Fibroblast of the aortic adventitia (primary cell): ENCODE measurements at places on chromosomes 6 and 20. TPM values are rescaled to one million over a fixed set of nuclear protein-coding genes. Genes with fewer than 3 reads are reported as not detected.

The EDN1 gene
- total RNA-seq, result 2.3 and 7.4 TPM in 2 replicates

The HCK gene
- not detected in 2 replicates for total RNA-seq

The NRN1 gene
- 0.65 TPM in 1 of 2 replicates, not detected in the other for total RNA-seq

The TRIM10 gene
- total RNA-seq, result not detected in 2 replicates

The LZTS3 gene
- 3.6 and 11.6 TPM in 2 replicates for total RNA-seq

The RSPH4A gene
- total RNA-seq, result 0.54 and 0.82 TPM in 2 replicates

The PI16 gene
- 1.5 and 6.3 TPM in 2 replicates for total RNA-seq

The HAO1 gene
- not detected in 2 replicates for total RNA-seq

The PRR18 gene
- not detected in 2 replicates for total RNA-seq

The MRAP2 gene
- total RNA-seq, result 0.33 and 5.8 TPM in 2 replicates

DNA sequence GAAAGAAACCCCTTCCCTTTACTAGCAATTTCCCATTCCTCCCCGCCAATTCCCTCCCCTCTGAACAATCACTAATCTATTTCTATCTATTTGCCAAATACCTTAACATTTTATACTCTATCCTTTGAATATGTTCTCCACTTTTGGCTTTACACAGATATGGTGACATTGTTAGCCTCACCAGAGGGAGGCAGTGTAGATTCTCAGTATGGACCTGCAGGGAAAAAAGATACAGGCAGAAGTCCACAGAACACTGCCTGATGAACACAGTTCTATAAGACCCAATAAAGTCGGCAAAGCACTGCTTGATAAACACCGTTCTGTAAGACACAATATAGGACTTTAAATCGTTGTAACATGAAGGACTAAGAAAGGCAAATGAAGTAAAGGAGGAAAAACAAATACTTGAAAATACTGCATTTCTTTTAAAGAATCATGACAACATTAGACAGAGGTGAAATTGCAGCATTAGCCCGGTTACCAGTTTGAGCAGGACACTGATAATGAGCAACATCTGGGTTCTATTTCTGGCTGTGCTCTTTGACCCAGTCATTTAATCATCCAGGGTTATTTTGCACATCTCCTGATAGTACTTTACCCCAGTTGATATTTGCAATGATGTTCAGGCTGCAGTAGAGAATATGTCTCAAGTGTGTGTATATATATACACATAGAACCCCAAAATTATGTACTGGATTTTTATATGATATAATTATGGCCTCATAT is 296.8 kb downstream of the UTRN start:
- DNase-seq, result peak; percentile 43

DNA sequence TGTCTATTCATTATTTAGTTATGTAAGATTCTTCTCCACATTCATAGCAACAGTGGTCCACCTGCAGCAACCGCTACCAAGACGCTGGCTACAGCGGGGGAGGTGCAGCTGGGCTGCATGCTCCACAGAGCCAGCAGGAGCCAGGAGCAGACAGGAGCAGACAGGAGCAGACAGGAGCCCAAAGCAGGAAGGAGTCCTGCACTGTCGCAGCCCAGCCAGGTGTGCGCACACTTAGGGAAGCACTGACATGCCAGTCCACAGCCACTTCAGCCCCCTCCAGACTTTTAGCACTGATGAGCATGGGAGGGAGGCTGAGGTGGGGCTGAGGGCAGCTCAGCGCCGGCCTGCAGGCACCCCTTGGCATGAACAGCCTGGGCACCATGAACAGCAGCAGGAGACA is 19.6 kb downstream of the KIF16B start:
- DNase-seq, result no peak

GRCh38 chr20:36728986-36729385 is 16.9 kb downstream of the NDRG3 start:
- DNase-seq, result peak; percentile 9

DNA sequence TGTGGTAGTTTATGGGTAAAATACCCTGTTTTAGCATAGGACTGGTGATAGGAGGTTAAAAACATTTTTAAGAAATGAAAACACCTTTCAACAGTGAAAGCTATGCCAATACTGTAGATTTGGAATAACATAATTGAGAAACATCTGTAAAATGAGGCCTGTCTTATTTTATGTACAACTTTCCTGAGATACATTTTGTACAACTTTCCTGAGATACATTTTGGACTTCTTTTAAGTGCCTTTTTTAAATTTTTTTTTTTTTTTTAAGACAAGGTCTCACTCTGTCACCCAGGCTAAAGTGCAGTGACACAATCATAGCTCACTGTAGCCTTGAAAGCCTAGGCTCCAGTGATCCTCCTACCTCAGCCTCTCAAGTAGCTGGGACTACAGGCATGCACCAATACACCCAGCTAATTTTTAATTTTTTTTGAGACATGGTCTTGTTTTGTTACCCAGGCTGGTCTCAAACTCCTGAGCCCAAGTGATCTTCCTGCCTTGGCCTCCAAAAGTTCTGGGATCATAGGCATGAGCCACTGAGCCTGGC is 84.6 kb downstream of the MAN1A1 start:
- DNase-seq, result no peak

GRCh38 chr6:132130626-132131298 is 179.6 kb upstream of the CCN2 start:
- peak; percentile 66 for DNase-seq

DNA sequence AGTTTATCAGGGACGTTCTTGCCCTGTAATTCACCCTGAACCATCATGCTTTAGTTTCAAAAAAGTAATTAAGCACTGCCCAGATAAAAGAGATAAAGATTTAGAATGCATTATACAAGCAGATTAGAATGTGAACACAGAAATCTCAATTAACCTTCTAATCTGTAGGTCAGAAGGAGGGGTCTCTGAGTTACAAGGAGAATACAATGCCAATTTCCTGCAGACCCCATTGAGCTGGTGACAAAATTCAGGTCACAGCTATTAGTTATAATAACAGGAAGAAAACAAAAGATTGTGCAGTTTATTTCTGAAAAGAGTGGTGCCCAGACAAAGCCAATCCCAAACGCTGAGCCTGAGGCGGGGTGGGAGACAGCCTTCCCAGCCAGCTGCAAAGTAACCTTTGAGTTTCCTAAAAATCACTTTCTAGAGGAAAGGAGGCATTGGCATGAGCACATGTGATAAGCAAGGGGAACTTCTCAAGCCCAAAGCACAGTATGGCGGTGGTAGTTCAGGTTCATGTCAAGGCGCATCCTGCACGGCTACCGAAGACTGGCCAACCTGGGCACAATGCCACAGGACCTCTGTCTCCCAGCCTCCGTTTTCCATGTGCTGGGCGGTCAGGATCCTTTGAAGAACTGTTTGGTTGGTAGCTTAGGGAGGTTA is 192.5 kb downstream of the TTLL2 start:
- no peak for DNase-seq

DNA sequence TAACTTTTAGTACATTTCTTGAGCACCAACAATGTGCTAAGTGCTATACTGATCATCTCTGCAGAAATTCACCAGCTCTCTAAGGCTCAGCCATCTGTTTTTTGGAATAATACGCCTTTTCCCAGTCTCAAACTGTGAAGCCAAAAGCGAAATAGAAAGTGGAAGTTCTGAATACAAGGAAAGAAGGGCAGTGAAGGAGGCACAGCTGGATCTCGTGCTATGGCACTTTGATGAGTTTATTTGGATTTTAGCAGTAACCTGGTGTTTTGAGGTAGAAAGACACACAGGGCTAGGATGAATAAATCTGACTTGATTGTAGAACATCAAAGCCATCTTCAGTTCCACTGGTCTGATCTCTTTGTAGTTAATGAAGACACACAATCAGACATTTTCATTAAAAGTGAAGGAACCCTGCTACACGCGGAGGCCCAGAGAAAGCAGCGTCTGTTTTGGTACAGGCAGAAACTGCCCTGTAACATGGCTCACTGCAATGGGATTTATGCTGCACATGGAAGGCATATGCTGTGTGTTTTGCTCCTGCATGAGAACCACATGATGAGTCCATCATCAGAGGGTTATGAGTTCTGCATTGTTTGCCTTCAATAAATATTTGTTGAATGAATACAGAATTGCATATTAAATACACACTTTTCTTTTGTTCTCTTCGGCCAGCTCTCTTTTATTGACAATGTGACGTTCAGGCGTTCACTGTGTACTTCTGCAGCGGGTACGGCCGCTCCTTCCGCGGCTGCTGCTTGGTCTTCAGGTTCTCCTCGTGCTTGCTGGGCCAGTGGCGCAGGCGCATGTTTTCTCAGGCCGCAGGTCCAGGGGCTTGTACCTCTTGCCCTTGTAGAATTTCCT is 100.9 kb downstream of the PREP start:
- DNase-seq, result no peak

- no peak for DNase-seq
Observed at GRCh38 chr6:56753811-56754210, 111.1 kb upstream of the DST start.

DNA sequence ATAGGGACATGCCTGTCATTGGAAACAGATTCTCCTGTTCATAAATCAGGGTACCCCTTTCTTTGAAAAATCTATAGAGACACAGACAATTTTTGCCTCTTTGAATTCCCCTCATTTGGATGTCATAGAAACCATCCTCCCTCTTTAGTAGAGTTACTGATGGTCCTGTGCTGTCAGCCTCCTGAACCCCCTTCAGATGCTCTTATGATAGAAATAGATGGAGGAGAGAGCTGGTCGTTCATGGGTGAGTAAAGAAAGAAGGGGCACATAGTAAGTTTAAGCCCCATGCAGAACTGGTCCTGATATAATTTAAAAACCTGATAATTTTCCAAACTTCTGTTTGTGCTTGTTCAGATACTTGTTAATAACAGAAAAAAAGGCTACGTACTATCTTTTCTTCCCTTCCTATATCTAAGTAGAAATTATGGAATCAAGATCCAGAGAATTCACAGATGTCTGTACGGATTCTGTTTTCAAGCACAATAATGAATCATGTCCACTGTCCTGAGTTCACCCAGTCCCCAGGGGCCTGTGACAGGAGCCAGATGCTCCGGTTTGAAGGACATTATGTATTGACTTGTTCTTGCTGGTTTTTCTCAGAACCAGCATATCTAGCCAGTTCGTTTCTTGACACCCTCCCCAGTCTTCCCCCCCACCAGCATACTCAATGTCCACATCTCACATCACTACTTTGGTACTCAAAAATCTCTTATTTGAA is 78.1 kb downstream of the NCOA7 start:
- peak; percentile 36 for DNase-seq

- no peak for DNase-seq
Observed at GRCh38 chr6:120147071-120147871, 797.7 kb upstream of the MAN1A1 start.

GRCh38 chr20:10679269-10679668 is 5.5 kb upstream of the JAG1 start:
- no peak for DNase-seq

DNA sequence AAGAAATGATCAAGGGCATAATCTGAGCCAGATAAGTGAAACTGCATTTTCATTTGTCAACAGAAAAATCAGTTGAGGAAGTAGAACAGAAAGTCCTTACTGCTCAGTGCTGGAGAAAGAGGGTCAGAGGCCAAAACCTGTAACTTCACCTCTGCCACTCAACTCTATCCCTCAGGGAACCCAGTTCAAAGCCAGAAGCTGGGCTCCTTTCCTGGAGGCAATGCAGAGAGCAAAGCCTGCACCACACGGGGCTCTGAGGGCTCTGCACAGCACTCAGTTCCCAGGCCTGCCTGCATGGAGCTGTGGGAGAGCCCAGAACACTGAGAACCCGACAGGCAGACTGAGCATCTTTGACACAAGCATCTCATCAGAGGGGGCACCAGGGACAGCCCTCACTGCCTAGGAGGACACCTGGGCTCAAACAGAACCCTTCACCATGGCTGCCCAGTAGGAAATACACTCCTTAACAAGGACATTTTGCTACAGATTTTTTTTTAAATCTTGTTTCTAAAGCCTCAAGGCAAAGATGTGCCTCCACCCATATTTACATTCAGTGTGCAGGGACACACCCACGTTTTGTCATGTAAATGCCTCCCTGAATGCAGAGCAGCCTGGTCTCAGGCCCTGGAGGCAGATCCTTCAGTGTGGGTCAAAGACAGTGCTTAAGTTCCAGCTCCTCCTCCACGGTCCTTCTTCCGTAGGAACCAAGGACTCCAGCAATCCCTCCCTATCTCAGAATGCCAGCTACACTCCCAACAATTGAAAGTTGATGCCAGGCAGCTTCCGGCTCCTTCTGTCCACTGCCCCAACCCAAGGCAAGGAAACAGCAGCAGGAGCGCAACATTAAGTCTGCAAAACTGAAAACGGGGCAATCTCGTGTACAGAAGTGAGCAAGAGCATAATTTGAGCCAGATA is 6.6 kb downstream of the RNASET2 start:
- no peak for DNase-seq

- no peak for DNase-seq
Observed at GRCh38 chr20:32647606-32648005, 26.1 kb downstream of the C20orf203 start.

- peak; percentile 96 for DNase-seq
Observed at GRCh38 chr6:21987501-21987957, 309.3 kb downstream of the PRL start.

DNA sequence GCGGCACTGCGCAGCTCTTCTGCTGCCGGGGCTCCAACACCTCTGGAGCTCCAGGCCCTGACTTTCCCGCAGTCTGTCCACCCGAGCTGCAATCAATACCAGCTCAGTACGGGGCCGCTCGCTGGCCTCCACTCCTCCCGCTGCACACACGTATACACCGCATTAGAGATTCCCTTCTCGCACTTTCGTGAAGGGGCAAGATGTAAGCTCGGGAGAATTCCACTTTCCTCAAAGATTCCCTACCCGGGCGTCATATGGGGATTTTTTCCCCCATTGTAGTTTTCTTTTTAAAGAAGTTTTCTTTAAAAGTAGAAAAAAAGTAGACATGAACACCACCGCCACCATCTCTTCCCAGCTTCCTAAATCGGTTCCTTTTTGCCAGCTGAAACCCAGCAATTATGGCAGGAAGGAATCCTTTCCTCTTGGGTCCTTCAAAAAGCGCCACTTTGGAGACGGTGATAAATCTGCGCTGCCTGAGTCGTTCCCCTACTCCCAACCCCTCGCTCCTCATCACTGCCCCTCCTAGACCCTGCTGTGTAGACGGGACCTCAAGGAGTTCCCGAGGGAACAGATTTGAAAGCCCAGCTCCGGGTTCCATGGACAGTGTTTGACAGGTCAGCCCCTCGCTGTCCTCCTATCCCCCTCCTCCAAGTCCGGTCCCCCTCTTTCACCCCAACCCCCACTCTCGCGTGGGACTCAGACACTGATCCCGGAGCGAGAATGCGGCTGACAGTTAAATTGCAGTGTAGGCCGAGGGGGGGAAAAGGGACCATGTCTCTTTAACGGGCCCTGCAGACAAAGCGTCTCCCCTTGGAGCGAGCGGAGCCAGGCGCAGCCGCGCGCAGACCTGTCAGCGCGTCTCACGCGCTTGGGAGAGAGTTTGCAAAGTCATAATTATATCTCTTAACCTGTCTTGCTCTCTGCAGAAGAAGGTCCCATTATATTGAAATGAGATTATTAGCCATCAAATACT is 39.5 kb downstream of the NCR2 start:
- no peak for DNase-seq
